ENCODE measurements at places on chromosomes 13 and 19.

- DNase-seq: no peak
These were observed 5.8 kb downstream of the CEBPA start for GRCh38 chr19:33296488-33296971.

GRCh38 chr13:42977219-42977659 is 14.8 kb downstream of the EPSTI1 start:
- DNase-seq: no peak

GRCh38 chr19:1566392-1567115 is 1.6 kb downstream of the MEX3D start:
- peak; percentile 76 for DNase-seq

GRCh38 chr13:106533943-106534638 is 1.4 kb downstream of the EFNB2 start:
- DNase-seq: peak; percentile 34

DNA sequence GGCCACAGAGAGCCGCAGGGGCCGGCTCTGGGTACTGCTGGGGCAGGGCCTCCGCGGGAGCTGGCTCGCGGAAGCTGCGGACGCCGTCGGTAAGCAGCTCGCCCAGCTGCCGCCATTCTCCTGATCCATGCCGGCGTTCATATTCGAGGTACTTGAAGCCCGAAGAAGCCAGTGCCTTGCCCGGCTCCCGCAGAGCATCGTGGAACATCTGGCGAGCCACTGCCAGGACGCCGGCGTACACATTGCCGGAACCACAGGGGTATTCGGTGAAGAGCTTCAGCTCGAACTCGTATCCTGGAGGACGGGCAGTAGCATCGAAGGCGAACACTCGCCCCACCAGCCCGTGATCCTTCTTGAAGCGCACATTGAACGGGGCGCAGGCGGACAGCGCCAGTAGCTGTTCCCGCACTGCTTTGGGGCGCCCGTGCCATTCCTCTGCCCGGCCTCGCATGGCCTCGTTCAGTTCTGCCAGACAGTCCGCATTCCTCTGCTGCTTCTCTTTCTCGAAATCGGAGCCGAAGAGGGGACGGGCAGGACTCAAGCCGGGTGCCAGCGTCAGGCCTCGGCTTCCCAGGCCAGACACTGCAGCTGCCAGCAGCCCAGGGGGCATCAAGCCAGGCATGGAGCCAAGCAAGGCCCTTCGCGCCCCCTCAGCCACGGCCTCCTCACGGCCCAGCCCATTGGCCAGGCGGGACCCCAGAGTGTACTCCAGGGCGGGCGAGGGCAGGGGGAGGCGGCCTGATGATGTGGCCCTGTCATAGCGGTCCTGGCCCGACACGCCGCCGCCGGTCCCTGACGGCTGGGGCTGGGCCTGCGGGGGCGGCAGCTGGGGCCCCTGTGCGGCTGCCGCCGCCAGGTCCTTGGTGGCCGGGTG is 1.0 kb downstream of the IRF2BP1 start:
- no peak for DNase-seq

DNA sequence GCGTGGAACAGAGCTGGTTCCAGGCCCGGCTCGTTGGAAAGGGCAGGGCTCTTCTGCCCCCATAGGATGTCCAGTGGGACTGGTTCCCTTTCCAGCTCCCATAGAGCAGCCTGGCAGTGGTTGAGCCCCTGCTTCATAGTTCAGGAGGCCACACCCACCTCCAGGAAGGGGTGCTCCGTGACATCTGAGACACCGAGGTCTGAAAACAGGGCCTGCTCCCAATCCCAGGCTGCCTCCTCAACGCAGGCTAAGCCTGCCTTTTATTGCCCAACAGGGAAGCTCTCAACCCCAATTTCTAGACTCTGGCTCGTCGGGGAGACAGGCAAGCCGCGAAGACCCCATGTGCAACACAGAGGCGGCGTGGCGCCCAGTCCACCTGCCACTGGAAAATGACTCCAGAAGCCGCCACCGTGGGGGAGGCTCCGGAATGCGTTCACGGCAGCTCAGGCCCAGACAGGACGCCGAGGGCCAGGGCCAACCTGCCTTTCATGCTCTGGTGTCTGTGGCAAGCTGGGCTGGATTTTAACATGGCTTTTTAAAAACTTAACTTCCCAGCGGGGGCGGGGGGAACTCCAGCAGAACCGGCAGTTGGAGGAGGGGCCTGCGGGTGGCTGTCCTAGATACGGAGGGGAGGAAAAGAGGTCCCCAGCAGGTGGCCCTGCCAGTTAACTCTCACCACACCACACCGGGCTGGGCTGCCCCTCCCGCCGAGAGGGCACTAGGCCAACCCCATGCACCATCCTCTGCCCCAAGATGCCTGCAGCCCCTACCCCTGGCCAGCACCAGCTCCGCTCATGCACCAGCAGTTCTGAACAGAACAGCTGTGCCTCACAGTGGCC is 17.9 kb upstream of the TINCR start:
- DNase-seq: no peak

DNA sequence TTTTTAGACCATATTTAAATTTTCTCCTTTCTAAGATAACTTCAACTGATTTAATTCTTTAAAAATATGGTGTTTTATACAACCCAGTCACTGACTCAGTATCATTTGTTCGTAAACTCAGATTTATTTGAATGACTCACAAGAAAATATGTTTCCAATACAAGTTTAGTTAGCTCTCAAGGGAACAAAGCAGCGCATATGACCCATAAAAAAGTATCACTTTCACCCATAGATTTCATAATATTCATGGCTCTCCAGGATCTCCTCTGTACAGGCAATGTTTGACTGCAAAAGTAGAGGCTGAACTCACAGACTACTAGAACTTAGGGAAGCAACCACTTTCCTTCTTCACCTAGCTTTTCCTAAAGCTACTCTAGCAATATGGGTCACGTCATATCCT is 405.6 kb upstream of the PCDH9 start:
- no peak for DNase-seq

DNA sequence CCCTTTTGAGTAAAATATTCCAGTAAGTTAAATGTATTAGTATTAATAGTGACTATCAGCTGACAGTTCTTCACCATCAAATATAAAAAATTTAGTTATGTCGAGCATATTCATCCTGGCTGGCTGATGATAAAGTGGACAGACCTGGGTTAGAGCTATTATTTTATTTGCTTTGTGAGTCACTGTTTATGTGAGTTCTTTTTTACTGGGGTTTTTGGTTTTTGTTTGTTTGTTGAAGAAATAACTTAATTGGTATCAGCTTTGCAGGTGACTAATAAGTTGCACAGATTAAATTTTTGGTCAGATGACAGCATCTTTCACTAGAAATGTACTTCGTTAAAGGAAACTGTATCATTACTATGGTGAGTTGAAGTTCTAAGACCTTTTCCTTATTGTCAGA is 224.7 kb downstream of the GGACT start:
- no peak for DNase-seq

GRCh38 chr13:86464193-86464592 is 665.0 kb upstream of the SLITRK6 start:
- DNase-seq: no peak

DNA sequence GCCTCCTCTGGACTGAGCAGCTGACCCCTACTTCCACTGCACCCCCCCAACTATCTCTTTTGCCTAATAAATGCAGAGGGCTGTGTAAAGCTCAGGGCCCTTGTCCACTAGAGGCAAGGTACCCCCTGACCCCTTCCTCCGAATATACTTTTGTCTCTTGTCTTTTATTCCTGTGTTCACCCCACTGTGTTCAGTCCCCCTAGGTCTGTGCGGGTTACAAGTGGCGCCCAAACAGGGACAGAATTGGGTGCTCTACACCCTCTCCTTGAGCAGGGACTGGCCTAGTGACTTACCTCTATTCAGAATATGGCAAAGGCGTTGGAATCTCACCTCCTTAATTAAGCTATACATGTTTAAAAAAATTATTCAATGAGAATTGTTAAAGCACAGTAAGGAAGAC is 15.0 kb downstream of the ZNF350 start:
- no peak for DNase-seq

DNA sequence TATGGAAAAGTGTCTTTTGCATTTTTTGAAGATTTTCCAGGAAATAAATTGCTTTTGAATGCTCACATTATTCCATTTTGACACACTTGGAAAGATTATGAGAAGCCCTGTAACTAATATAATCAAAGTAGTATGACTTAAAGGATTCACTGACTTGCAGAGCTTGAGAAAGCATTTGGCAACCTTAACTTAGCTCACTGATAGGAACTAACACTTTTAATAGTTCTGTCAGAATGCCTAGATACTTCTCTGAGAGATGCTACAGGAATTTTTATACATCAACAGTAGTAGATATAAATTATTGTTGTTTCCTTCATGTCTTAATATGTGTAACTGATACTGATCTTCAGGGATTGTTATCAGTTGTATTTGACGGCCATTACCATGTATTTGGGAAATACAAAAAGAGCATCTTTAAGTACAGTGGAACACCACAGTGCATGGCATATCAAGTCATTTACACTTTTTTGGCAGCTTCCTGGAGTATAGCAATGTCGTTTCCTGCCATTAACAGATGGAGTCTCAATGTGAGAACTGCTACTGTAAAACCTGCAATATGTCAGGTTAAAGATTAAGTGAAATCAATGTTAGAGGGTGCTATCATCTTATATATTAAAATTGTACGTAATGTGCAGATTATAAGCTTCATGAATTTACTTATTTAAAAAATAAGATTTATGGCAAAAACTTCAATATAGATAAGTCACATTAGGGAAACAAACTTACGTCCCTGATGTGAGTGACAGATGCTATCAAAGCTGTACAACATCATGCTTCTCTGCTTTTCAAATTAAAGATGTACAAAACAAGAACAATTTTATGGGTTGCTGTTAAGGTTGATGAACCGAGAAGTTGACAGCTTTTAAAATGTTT is 1159.8 kb upstream of the MIR17HG start:
- no peak for DNase-seq

- DNase-seq: no peak
These were observed 16.5 kb downstream of the NFIX start for GRCh38 chr19:13011653-13012389.

GRCh38 chr13:97710797-97711196 is 242.7 kb upstream of the IPO5 start:
- DNase-seq: no peak

DNA sequence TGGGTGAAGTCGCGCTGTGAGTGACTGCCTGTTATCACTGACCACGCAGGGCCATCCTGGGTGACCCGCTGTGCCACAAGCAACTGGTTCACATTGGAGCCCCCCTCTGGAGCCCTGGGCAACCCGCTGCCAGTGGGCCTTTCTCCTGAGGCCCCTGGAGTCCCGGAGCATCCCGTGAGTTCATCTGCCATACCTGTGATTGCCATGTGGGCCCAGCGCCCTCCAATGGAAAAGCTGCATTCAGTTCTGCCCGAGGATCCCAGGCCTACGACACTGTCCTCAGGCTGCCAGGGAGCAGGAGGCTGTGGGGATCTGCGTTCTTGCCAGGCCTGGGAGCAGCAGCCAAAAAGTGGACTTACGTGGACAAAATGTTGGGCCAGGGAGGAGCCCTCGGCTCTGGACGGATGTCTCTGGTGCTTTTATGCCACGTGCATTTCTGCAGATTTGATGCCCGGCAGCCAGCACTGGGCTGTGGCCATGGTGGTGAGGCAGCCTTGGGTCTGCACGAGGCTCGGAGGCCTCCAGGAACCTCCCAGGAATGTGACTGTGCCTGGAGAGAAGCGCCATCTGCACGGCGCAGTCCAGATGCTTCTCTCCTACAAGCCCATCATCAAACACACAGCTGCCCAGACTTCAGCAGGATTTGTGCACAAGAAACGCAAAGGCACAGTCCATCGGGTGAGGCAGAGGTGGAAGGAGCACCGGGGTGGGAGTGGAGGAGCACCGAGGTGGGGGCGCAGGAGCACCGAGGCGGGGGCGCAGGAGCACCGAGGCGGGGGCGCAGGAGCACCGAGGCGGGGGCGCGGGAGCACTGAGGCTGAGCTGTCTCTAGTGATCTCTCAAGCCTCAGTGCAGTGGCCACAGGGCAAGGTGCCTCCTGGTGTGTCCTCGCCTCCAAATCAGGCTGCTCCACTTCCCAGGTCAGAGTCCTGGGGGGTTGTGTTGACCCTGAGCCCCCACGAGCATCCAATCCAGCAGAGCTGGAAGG is 44.0 kb downstream of the C13orf46 start:
- no peak for DNase-seq

GRCh38 chr13:114067381-114067885 is 65.0 kb downstream of the RASA3 start:
- no peak for DNase-seq

- DNase-seq: peak; percentile 27
These were observed 27.7 kb downstream of the GADD45B start for GRCh38 chr19:2503521-2504109.

GRCh38 chr19:3981736-3982681 is 3.3 kb downstream of the EEF2 start:
- no peak for DNase-seq

GRCh38 chr13:38376546-38376945 is 26.9 kb downstream of the UFM1 start:
- no peak for DNase-seq

- DNase-seq: no peak
These were observed 26.3 kb downstream of the SAE1 start for GRCh38 chr19:47156861-47157430.

GRCh38 chr13:34208336-34208735 is 390.4 kb downstream of the RFC3 start:
- DNase-seq: no peak

DNA sequence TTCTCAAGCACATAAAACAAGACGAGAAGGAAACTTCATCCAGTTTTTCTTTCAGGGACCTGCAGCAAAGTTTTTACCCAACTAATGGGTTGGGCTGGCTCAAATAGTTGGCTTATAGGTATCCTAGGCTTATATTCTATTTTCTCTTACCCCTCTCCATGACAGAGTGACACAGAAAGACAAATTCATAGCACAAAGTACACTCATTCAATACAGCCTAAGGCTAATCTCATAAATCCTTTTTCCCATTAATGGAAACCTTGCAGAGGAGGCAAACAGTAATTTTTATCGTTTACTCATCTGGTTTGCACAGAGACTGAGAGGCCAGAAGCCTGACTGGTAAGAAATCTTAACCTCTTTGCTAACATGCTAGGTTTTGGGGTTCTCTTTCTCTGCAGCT is 1589.9 kb downstream of the SLITRK1 start:
- DNase-seq: no peak

- no peak for DNase-seq
These were observed 8.3 kb downstream of the RPS19 start for GRCh38 chr19:41868120-41868988.

DNA sequence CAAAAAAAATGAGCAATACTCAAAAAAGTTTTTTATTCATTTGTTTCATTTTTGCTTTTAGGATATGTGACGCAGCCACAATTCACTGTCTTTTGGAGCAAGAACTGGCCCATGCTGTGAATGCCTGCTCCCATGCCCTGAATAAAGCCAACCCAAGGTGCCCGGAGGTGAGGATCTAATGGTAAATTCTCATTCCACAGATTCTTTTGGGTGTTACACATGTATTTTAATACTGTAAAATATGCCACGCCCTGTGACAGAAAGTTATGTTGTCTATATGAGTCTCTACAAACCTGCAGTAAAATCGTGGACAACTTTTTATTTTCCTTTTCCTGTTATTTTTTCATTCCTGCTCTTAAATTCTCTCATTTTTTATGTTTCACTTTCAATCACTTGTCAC is 57.5 kb upstream of the AKAP11 start:
- DNase-seq: no peak

DNA sequence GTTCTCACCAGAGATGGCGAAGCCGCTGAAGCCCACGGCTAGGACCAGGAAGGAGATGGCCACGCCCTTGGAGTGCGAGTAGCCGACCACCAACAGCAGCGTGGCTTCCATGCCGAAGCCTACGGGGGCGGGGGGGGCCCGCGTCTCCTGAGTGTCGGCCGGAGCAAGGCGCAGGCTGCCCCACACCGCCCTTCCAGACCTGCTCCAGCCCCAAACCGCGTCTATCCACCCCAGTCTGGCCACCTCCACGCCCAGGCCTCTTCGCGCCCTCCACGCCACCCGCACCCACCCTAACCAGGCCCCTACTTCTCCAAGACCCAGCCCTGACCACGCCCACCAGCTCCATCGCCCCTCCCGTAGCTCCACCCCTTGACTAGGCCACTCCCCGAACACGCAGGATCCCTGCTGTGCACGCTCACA is 6.2 kb downstream of the GFY start:
- DNase-seq: no peak
